ENCODE measurements at places on chromosomes 4 and X.

DNA sequence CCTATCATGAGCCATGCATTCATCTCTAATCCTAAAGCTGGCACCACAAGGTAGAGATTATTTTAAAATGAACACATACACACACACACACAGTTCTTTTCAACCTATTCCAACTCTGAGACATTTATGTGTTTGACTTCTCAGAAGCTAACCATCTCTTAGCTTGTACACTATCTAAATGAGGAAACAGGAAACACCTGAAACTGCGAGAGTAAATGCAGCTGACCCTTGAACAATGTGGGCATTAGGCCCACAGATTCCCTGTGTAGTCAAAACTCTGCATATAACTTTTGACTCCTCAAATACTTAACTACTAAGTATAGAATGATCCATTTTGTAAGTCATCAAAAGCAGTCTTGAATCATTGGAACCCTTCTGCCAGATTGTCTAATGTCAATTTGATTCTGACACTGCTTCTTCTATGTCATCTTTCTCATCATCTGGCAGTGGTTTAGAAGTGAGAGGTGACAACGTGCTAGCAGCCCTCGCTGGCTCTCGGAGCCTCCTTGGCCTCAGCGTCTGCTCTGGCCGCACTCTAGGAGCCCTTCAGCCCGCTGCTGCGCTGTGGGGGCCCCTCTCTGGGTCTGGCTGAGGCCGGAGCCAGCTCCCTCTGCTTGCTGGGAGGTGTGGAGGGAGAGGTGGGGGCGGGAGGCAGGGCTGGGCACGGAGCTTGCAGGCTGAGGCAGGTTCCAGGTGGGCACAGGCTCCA, 21.4 kb upstream of the IL15 start:
- DNase-seq: no peak

DNA sequence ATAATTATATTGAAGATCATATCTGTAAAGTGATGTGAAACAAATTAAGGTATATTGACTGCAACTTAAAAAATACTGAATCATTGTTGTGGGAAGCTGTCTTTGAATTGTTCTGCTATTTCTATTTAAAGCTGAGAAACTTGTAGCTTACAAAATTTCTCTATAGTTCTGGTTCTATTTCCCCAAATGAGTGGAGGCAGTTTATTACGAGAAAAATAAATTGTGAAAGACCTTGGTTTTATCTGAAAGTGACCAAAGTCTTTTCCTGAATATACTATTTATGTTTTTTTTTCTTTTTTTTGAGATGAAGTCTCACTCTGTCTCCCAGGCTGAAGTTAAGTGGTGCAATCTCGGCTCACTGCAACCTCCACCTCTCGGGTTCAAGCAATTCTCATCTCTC, 165.4 kb downstream of the SH3BGRL start:
- DNase-seq: no peak

DNA sequence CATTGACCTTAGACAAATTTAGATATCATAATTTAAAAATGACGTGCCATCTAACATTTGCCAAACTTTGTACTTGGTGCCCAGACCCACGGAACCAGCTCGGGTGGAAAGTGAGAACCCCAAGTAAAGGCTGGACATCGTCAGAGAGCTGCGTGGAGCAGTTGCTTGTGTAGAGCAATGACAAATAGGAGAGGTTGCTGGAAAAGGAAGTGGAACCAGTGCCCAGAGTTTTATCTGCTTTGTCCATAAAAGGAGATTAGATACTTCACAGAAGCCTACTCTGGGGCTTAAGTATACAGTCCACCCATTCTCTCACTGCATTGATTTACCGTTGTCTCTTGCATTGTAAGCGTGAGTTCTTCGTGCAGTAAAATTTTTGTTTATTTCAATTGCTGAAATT, 5.4 kb upstream of the TBC1D1 start:
- DNase-seq: peak; percentile 32

GRCh38 chrX:105221374-105221773, 880 bp upstream of the TEX13A start:
- DNase-seq: no peak

DNA sequence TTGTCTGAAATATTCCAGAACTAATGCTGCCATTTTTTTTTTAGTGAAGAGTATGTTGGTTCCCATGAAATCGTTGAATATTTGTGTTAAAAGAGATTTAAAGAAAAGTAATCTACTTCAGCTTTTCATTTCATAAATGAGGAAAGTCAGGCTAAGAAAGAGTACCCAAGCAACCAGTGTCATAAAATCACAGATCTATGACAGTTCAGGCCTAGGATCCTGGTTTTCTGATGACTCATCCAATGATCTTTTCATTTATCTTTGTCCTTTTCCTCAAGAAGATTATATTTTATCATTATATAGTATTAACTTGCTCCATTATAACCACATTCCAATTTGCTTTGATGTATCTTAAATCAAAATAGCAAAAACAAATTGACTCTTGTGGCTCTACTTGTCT, 139.4 kb upstream of the HCCS start:
- DNase-seq: no peak

- no peak for DNase-seq
Measured at GRCh38 chr4:135684001-135684400, 1482.4 kb upstream of the PABPC4L start.

DNA sequence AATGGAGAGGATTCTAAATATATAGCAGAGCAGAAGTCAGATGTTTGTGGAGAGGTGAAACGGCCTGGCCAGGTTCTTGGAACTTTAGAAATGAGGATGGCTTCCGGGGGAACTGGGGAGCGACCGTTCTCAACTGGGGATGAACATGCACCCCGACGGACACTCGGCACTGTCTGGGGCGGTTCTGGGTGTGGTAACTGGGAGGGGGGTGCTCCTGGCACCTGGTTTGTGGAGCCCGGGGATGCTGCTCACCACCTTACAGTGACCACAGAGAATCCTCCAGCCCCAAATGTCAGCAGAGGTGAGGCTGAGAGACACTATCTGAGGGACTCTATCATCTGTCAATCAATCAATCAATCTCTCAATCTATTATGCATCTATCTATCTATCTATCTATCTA, 69.0 kb upstream of the PPP2R3B start:
- no peak for DNase-seq

- DNase-seq: no peak
Measured at GRCh38 chr4:112282860-112283667, 2.6 kb downstream of the TIFA start.

GRCh38 chr4:150108691-150109090, 30.4 kb downstream of the DCLK2 start:
- no peak for DNase-seq

- no peak for DNase-seq
Measured at GRCh38 chr4:182240161-182241130, 2.8 kb upstream of the TENM3 start.

- DNase-seq: no peak
Measured at GRCh38 chr4:178340468-178340867, 898.2 kb upstream of the AGA start.

GRCh38 chr4:113627321-113627720, 134.2 kb downstream of the CAMK2D start:
- DNase-seq: no peak

DNA sequence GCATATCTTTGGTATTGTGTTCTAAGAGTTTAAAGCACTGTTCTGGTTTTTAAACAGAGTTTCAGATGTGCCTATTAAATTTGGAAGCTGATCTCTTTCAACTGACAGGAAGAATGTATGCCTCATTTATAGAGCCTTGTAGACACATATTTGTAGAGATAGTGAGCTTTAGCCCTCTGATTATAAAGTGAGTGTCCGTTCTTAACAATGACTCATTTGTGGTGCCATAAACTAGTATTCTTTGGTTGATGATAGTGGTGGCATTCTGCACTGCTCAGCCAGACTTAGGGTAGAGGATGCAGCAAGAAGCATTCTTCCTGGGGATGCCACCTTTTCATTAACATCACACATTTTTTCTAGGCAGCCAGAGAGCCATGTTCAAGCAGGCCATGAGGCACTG, 121.7 kb downstream of the TLL1 start:
- no peak for DNase-seq

GRCh38 chrX:110050901-110051300, 48.0 kb downstream of the TMEM164 start:
- DNase-seq: peak; percentile 7

DNA sequence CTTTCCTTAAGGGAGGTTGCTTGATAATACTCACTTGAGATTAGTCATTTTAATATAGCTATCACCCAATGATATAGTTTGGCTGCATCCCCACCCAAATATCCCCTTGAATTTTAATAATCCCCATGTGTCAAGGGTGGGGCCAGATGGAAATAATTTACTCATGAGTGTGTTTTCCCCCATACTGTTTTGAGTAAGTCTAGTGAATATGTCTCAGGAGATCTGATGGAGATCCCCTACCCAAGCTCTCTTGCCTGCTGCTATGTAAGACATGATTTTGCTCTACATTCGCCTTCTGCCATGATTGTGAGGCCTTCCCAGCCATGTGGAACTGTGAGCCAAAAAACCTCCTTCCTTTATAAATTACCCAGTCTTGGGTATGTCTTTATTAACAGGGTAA, 539.7 kb upstream of the GRID2 start:
- no peak for DNase-seq

Data from GM13976 (cell line).